ENCODE measurements at places on chromosomes 7 and 10.
A peak's percentile ranks its signal among the peaks of the same experiment; 100 is the strongest.

DNA sequence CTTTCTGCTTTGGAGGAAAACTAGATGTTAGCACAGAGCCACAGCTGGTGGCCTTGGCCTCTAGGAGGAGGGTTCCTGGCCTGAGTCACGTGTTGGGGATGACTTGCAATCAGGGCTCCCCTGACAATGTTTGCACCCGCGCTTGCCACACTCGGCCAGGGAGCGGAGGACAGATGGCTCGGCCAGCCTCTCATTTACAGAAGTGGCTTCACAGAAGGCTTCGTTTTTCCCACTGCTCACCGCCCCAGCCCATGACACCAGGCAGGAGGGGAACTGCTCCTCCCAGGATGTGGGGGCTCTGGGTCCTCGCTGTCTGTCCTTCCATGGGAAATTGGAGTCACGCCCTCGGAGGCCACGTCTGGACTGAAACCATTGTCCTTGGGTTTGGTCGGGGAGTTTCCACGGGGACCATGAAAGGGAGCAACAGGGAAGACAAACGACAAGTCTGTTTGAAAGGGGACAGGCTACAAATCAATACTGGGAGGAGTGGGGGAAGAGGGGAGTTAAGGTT is 49.6 kb upstream of the UBE3C start:
- no peak for DNase-seq

DNA sequence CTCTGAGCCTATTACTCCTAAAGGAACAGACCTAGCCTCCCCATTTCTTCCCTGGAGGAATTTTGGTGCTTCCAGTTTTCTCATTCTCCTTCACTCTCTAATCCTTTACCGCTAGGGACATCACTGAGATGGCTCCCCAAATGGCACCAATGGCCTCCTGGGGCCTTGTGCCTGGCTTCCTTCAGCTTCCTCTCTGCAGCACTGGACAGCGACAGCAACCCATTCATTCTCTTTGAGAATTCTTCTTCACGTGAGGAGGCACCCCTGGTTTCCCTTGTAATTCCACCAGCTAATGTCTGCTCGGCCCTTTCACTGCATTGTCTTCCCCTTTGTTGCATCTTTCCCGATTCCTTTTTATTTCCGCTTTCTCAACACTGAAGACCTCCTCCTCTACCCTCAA is 24.6 kb upstream of the KDM7A start:
- DNase-seq, result no peak

DNA sequence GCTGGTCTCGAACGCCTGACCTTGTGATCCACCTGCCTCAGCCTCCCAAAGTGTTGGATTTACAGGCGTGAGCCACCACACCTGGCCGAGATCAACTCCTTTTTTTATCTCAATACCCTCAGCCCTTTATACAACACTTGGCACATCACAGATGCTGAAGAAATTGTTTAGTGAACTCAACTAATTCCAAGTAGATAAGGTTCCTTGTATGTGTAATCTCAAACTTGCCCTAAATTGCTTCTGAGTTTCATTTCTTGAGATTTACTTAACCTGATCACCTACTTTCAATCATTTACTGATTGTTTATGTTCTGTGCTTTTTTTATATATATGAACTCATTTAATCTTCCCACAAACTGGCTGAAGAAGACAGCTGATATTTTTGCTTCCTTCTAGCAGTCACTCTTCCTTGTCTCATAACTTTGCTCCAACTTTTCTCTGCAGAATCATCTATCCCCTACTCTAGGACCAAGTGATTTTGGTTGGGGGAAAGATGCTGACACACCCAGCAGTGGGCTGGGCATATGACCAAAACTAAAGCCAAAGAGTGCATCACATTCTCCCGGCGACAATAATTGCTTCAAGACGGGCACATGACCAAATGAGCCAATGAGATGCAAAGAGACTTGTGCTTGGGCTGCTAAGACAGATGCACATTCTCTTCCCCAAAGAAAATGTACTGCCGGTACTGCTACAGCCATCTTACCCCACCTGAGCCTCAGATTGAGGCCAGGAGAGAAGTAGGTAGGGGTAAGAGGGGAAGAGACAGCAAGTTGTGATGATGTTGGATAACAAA is 40.3 kb upstream of the ARID5B start:
- no peak for DNase-seq

GRCh38 chr7:3747467-3747866 is 446.4 kb downstream of the SDK1 start:
- DNase-seq, result no peak

- DNase-seq, result no peak
These were observed 120.0 kb downstream of the SRPK2 start for GRCh38 chr7:105268511-105269392.

DNA sequence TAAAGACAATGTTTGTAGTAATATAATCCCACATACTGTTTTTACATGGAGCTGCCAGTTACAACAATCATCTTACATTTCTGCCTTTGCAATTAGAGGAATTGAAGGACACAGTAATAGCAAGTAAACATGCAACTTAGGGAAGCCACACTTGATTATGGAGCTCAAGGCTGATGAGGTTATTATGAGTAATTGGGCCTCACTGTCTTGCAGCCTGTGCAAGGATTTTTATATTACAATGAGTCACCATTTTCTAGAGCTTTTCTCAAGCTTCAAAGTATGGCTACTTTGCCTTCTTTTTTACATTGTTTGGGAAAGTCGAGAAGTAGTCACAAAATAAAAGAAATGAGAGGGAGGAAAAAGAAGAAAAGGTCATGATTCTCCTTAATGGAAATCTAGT is 226.4 kb downstream of the KIAA1217 start:
- DNase-seq, result no peak

GRCh38 chr10:109025172-109025571 is 898.1 kb downstream of the XPNPEP1 start:
- DNase-seq, result no peak

DNA sequence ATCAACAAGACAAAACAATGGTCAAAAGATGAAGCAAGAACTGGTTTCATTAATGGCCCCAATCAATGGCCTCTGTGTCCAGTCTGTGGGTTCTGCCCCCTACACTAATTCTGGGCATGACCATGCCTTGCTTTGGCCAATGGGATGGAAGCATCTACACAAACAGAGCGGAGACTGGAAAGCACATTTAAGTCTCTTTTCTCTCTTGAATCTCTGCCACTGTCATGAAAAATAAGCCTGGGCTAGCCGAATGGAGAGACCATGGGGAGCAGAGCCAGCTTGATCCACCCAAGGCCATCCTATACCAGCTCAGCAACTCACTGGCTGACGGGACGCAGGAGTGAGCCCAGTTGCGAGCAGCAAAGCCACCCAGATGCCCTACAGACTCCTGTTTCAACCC is 30.9 kb downstream of the ANKRD16 start:
- DNase-seq, result no peak

GRCh38 chr7:74479961-74480829 is 26.5 kb downstream of the GTF2IRD1 start:
- DNase-seq, result no peak

DNA sequence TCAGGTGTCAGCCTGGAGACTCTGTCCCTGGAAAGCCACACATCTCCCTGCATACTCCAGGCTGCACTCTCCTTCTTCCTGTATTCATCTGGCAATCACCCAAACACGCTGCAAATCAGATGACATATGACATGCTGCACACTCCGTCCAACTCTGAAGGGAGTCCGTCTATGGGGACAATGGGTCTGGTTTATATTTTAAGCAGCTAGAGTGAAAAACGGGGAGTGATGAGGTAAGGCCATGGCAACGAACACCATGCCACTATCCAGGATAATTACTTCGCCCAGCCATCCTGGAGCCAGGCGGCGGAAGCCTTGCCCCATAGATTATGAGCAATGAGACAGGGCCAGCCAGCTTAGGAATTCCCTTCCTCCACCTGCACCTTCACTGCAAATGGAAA is 140.1 kb downstream of the PLXNA4 start:
- DNase-seq, result no peak

- DNase-seq, result no peak
These were observed 236.2 kb downstream of the DNAJB9 start for GRCh38 chr7:108805808-108806397.

DNA sequence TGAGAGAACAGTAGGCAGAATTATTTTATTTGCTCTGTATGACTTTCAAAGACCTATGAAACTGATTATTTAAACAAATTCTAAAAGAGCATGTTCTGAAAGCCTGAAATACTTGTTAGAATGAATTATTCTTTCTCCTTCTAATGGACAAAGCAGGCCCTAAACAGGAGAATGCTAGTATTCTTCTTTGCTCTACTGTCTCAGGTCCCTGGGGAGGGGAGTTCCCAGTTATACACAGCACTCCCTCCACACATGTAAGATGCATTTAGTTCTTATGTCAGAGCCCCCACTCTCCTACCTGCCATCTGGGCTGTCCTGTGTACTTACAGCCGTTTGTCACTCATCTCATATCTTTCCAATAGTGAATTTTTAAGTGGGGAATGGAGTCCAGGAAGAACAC is 633.5 kb upstream of the ANKRD30A start:
- DNase-seq, result no peak

DNA sequence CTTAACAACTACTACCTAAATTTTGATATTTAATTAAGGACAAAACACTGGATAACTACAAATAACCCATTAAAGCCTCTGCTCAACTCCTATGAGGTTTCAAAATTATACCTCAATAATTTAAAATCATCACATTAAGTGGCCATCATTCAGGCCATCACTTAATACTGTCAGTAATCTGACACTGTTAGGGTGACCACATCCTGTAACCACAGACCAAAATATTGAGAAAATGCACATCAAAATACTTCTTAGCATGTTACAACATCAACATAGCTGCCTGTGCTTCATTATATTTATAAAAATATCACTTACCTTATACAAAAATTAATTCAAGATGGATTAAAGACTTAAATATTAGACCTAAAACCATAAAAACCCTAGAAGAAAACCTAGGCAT is 23.3 kb downstream of the SEM1 start:
- no peak for DNase-seq

DNA sequence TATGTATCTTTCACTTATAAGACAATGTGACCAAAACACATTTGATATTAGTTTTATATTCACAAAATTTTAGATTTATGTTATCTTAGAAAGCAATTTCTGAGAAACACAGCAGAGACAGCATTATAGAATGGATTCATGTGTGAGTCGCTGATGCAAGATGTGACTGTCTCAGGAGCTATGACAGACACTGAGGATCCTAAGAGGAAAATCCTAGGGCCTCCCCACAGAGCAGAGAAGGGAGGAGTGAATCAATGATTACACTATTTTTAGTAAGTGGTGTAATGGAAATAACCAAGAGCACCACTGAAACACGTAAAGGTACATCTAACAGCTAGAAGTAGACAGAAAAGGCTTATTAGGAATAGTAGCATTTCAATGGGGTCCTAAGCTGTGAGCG is 204.0 kb upstream of the PTN start:
- no peak for DNase-seq

DNA sequence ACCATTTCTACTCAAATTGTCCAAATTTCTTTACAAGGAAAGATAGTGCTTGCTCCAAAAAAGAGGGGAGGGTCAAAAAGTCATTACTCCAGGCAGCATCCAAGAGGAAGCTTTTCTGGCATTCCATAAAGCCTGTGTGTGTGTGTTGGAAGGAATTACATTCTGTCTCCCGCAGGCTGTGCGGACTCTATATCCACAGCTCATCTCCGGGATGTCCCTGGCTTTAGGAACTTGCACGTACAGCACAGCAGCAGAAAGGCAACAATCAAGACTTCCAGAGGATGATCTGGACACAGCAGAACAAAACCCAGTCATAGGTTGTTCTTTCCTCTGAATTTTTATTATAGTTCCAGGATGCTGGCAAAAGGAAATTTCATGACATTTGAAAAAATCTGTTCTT is 94.8 kb downstream of the ITIH5 start:
- DNase-seq, result no peak

DNA sequence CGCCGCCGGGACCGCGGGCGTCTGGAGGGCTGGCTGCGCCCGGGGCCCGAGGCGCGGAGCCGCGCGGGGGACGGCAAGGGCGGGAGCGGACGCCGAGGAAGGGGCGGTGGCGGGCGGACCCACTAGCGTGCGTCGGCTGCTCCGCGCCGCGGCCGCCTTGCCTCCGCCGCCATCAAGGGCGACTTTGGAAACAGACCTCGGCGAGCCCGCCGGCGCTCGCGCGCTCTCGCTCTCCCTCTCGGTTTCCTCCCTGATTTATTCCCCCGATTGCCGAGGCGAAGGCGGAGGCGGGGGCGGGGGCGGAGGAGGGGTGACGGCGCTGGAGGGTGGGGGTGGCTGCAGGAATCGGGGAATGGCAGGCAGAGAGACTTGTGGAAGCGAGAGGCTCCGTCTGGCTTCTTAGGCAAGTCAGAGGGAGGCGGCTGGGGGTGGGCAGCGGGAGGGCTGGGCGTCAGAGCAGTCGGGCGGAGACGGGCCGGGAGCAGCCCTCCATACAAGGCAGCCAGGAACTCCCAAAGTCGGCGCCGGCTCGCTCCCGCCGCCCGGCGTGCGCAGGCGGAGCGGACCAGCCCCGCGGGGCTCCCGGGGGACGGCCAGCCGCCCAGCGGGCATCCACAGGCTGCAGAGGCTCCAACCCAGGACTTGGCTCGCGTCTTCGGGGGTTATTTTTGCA is at the start of gene CACNA2D1:
TSS of gene CACNA2D1 (minus strand) at position 231 of the 673 bp plus-strand sequence.
- DNase-seq, result peak; percentile 20

DNA sequence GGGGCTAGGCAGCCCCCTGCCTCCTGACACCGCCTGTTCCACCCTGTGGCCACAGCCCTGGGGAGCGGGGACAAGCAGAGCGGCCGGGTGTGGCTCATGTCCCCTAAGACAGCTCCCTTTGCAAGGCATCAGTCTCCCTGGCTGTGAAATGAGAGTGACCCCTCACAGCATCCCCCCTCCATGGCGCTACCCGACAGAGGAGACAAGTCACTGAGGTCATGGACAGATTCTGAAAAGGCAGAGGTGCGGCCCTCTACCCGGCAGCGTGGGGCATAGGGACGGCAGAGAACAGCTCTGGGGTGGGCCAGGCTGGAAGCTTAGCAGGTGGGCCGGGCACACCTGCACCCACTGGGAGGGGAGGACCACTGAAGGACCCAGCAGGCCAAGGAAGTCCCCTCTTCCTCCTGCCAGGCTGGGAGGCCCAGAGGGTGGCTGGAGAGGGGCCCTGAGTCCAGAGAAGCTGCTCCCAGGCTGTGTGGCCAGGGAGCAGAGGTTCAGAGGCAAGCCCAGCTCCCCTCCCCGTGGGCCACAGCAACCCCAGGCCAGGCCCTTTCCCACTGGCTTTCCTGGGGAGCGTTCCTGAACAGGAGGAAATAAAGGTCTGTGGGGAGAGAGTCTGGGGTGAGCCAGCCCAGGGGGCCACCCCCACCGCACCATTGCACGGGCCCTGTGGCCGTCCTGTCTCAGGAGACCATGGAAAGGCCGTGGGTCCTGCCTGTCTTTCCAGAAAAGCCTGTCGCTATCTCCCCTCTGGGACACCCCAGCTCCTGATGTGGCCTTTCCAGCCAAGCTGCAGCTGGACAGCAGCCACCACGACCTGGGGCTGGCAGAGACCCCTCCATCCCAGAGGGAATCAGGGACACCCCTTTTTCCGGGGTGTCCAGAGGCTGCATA is 1.7 kb downstream of the ADAP1 start:
- DNase-seq, result no peak

GRCh38 chr10:45442662-45443061 is 68.6 kb downstream of the ALOX5 start:
- peak; percentile 7 for DNase-seq

GRCh38 chr10:3412071-3412582 is 239.5 kb upstream of the PITRM1 start:
- no peak for DNase-seq

GRCh38 chr7:2242541-2243429 is 759 bp downstream of the NUDT1 start:
- peak; percentile 68 for DNase-seq
